Activated T-cell treated with anti-CD3 and anti-CD28 coated beads for 4 hours (primary cell): ENCODE measurements at places on chromosomes 5 and 9.
A peak's percentile ranks its signal among the peaks of the same experiment; 100 is the strongest.

- no peak for DNase-seq
Measured at GRCh38 chr9:91818647-91819403, 131.2 kb downstream of the ROR2 start.

- DNase-seq, result no peak
Measured at GRCh38 chr9:93466416-93467061, 13.2 kb upstream of the FAM120AOS start.

- DNase-seq, result no peak
Measured at GRCh38 chr5:55847837-55848236, 3.3 kb upstream of the IL31RA start.

DNA sequence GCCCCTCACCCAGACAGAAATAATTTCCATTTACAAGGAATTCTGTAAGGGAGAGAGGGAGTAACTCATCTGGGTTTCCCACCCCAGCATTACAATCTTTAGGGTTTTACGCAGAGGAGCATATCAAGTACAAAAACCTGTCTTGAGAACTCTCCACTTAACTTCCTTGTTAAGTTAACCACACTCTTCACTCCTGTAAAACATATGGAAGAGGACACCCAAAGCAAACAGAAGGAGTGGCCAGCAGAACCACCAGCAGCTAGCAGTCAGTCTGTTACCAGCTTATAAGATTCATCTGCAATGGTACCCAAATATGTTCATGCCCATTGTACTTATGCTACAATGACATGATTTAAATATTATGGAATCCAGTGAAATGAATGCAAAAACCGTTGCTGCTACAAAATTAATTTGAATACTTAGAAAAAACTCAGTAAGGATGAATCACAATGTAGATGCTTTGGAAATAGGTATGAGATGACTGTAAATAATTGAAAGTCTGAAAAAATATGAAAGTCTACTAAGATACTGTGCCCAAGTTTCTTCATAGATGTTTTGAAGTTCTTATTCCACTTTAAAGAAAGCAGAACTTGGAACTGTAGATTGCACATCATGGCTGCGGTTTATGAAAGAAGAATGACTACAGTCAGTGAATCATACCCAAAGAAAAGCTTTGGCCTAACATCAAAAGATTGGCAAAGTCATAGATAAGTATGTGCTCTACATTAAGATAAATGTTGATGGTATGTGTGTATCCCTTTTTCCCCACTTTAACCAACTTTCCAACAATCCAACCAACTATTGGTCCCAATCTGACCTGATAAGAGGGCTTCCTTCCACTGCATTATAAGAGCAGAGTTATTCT is 233.6 kb downstream of the ACTL7B start:
- no peak for DNase-seq

DNA sequence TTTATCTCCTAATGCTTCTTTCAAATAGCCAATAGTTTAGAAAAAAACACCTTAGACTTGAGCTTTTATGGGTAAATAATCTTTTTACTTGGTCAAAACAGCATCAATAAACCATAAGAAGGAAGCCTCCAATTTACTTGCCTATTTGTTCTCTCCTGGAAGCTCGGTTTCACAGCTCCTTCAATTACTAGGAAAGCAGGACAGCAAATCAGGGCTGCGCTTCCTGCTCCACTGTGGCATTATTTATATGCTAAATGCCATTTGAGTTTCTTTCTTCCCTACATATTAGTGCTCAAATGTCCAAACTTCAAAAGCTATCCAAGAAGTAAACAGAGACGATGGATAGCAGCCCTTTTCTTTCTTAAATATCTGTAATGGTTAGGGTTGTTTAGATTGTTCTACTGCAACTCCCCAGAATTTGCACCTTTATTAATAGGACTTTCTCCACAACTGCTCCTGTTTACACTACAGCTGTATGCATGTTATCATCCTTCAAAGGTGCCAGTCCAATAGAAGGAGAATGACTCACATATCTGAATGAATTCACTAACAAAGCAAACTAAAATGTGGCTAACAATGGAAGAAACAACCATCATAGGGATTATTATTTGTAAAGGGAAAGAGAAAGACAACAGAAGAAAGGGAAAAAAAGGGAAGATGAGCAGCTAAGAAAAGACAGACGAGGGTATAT is 58.7 kb downstream of the MED27 start:
- DNase-seq, result no peak

- no peak for DNase-seq
Measured at GRCh38 chr9:92685022-92685421, 15.1 kb upstream of the IPPK start.

- no peak for DNase-seq
Measured at GRCh38 chr5:92674321-92674720, 906.7 kb downstream of the NR2F1-AS1 start.

- no peak for DNase-seq
Measured at GRCh38 chr5:84494453-84494852, 109.8 kb upstream of the EDIL3 start.

- DNase-seq, result no peak
Measured at GRCh38 chr5:95731571-95732554, 727 bp downstream of the RHOBTB3 start.

- peak; percentile 30 for DNase-seq
Measured at GRCh38 chr5:126777257-126777974, 480 bp downstream of the LMNB1 start.

- no peak for DNase-seq
Measured at GRCh38 chr5:174717826-174718455, 6.4 kb upstream of the MSX2 start.

DNA sequence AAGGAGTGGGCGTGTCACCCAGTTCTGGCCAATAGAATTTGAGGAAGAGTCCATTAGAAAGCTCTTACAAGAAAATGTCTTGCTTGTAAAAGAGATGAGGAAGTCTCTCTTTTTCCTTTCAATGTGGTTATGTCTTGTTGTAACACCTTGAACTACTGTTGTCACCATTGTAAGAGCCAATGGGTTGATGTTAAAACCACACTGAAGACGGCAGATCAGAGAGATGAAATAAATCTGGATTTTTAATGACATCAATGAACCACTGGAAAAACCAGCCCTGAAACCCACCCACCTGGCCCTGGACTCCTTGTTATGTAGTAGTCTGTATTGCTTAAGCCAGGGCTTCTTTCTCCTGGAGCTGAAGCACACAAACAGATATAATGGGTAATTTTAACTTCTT is 83.8 kb upstream of the ERCC6L2 start:
- no peak for DNase-seq

GRCh38 chr5:66949066-66949465 is 247.5 kb downstream of the CD180 start:
- no peak for DNase-seq
